ENCODE measurements at places on chromosomes 5 and 9.

- DNase-seq = no peak
Measured at GRCh38 chr5:168974082-168974481, 326.9 kb downstream of the SLIT3 start.

DNA sequence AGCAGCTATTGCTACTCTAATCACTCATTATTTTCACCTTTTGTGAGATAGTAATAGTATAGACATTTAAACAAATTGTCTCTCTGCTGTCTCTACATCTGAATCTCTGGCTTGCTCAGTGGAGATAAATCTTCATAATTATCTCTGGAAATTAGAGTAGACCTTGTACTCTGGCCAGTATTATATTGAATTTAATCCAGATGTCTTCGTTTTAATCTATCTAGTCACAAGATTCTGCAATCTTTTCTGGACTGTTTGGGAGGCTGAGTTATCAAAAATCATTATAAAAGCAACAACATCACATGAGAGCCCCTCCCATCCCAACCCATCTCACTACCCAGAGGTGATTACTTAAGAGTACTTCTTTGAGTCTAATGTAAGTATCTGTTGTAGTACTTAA is 19.0 kb downstream of the ARHGAP26 start:
- DNase-seq = no peak

GRCh38 chr9:2497666-2498400 is 123.8 kb upstream of the VLDLR start:
- no peak for DNase-seq

DNA sequence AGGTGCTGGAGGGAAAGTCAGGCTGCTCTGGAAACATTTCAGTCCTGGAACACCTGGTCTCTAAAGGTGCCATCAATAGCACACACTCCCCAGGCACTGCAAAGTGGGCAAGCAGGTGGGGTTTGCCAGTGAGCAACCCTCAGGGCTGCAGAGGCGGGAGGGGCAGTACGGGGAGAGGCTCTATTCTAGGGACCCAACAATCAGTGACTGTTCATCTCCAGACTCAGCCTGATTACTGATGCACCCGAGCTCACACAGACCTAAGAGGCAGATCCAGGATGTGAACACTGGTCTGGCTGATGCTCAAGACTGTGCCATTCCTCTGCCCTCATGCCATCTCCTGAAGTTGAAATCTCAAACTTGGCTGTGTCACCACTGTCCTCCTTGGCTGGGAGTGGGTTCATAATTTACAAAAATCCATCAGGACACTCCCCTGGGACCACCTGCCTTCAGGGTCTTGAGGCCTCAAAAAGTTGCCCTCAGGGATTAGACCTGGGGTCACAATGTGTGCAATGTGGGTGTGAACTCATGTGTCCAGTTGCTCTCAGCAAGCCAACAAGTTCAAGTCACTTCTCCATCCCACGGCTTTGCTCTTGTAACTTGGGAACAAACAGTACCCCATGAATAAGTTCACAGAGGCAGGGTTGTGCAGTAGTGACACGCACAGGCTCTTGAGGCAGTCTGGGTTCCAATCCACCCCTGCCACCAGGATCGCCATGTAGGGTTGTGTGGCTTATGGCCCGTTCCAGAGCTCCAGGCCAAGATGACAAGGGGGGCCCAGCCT is 19.9 kb upstream of the KCNMB1 start:
- DNase-seq = no peak

- no peak for DNase-seq
Measured at GRCh38 chr5:146344155-146345118, 5.8 kb downstream of the POU4F3 start.

- DNase-seq = no peak
Measured at GRCh38 chr9:13139641-13140171, 139.8 kb downstream of the MPDZ start.

DNA sequence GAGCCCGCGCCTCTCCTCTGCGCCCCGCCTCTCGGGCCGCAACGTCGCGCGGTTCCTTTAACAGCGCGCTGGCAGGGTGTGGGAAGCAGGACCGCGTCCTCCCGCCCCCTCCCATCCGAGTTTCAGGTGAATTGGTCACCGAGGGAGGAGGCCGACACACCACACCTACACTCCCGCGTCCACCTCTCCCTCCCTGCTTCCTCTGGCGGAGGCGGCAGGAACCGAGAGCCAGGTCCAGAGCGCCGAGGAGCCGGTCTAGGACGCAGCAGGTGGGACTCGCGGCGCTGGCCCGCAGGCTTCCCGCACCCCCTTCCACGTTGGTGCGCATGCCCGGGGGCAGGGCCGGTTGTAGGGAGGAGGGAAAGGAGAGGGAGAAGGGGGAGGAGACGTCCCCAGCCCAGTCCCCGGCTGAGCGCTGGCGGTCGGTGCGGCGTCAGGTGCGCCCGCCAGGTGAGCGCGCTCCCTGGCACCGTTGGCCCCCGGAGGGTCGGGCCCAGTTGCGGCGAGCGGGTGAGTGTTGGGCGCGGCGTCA is at the start of gene OCLN:
Gene OCLN, plus strand, starts transcription at position 400 of the 532 bp plus-strand sequence. CDS start 11,455 bp downstream, outside the sequence.
- DNase-seq = no peak

DNA sequence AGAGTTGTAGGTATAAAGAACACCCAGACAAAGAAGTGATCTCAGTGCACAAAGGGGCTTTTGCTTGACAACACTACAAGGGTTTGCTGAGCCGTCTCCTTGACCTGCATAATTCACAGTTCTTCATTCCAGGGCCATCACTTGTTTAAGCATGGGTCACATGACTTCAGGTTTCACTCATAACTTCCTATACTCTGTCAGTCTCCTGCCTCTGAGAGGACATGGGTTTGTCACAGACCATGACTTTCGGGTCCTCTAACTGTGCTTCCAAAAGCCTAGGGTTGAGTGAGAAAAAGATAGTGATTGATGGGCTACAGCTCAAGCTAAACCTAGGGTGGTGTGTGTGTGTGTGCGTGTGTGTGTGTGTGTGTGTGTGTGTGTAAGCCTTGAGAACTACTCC is 166.4 kb downstream of the CDH6 start:
- no peak for DNase-seq

GRCh38 chr5:84642795-84643194 is 258.1 kb upstream of the EDIL3 start:
- no peak for DNase-seq
